ENCODE measurements at places on chromosomes 3 and 15.
A peak's percentile ranks its signal among the peaks of the same experiment; 100 is the strongest.

GRCh38 chr3:50587806-50588758 lies 18.8 kb downstream of the HEMK1 start:
- no peak for DNase-seq

DNA sequence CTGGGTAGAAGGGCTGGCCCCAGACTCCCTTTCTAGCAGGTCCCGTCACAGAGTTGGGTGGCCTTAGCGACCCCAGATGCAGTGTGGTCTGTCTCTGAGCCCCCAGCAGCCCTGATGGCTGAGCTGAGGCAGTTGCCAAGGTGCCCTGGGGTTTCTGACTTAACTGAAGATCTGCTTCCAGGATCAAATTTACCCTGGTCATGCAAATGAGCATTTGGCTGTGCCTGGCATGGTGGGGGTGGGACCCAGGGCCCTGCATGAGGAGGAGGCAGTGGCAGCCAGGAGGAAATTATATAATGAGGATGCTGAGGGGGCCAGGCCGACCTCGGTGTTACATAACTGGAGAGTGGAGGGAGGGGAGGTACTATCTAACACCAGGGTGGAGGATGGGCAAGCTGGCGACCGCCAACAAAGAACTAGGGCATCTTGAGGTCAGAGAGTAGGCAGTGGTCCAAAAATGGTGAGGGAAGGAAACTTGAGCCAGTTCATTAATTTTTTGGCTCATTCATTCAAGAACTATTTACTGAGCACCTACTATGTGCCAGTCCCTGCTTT lies 16.4 kb downstream of the PLEKHO2 start:
- no peak for DNase-seq

DNA sequence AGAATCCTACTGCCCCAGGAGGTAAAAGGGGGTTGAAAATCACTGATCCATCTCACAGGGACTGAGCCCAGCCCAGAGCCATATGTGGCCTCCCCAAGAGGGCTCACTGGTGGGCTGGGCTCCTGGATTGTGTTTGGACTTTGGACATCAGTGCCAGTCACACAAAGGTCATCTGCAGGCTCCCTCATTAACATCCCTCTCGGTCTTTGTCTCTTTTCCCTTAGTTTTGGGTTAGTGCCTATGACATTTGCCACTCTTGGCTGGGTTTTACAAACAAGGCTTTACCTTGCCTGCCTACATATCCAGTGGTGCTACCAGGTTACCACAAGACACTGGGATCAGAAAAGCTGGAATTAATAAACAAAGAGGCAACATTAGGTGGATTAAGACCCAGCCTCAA lies 27.9 kb downstream of the IFT122 start:
- DNase-seq: no peak

DNA sequence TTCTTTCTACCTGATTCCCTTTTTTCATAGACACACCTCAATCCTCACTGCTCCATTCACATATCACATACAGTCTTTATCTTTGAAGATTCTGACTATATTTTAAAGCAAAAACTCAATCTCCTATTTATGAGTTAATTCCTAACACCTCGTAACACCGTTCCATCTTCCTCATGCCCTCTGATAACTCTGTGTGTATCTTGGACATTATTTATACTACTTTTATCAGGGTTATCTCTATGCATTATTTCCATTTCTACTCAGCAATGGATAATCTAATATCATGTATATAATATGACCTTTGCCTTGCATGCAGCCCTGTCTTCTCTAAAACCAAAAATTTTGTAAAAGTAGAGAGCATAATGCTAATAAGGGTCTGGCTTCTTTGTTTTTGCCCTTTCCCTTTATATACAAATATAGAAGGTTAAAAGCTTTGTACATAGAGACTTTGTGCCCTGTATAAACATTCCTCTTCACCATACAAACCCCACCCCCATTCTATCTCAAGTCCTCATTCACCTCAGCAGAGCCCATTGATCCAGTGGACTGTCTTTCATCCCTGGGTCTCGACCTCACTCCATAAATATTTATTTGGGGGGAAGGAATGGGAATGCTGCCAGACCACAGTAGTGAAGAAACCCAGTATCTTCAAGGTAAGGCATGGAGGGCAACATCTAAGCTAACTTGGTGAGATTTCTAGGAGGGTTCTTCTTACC lies 21.8 kb downstream of the TRIM42 start:
- no peak for DNase-seq

GRCh38 chr3:73351423-73352071 lies 273.2 kb downstream of the PDZRN3 start:
- peak; percentile 48 for DNase-seq

DNA sequence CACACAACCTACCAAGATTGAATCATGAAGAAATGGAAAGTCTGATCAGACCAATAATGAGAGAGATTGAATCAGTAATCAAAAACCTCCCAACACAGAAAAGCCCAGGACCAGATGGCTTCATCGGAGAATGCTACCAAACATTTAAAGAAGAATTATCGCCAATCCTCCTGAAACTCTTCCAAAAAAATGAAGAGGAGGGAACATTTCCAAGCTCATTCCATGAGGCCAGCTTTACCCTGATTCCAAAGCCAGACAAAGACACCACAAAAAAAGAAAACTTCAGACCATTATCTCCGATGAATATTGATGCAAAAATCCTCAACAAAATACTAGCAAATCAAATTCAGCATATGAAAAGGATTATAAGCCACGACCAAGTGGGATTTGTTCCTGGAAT lies 94.1 kb downstream of the SENP2 start:
- DNase-seq: peak; percentile 68

- peak; percentile 87 for DNase-seq
Measured at GRCh38 chr3:188507244-188507720, 353.3 kb downstream of the LPP start.

DNA sequence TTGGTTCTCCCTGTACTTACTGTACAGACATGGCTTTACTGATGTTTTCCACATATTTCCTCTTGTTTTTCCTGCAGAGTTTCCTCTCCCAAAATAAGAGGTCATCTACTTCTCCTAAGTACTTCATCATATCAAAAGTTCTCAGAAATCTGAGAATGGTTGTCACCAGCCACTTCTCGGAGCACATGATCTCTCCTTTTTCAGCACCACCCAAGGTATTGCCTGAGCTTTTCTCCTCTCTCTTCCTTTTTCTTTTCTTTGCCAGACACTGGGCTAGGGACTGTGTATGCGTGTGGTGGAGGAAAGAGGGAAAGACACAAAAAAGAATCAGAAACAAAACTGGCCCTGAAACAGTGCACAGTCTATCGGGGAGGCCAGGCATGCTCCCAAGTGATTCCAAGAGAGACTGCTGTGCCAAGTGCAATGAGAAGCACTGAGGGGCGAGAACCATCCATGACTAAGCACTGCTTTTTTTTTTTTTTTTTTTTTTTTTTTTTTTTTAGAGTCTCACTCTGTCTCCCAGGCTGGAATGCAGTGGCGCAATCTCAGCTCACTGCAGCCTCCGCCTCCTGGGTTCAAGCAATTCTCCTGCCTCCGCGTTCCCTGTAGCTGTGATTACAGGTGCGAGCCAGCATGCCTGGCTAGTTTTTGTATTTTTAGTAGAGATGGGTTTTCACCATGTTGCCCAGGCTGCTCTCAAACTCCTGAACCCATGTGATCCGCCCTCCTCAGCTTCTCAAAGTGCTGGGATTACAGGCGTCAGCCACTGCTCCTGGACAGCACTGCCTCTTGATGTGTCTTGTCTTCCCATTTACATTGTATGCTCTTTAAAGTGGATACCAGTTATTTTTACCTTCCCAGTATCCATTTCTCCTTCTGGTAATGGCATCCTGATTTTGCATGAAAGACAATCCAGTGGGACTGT lies 194.0 kb upstream of the FEZF2 start:
- DNase-seq: peak; percentile 97

- no peak for DNase-seq
Measured at GRCh38 chr3:66803206-66803605, 194.9 kb upstream of the KBTBD8 start.

GRCh38 chr3:84943379-84943778 lies 15.4 kb upstream of the CADM2 start:
- no peak for DNase-seq

- no peak for DNase-seq
Measured at GRCh38 chr15:87761736-87762509, 494.6 kb downstream of the NTRK3 start.

DNA sequence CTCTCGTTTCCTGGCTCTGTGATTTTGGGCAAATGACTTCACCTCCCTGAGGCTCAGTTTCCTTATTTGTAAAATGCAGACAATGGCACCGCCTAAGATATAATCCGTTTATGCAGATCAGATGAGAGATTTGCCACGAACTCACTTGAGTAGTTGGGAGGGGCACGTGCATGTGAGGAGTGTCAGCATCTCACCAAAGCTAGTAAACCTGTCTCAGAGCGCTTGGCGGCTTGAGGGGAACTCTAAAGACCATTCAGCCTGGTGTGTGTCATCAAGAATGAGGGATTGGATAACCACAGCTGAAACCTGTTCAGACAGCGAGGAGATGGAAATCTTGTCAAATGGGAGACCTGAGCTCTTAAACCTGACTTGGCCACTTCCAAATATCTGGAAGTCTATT lies 48.7 kb downstream of the BDH1 start:
- DNase-seq: no peak

DNA sequence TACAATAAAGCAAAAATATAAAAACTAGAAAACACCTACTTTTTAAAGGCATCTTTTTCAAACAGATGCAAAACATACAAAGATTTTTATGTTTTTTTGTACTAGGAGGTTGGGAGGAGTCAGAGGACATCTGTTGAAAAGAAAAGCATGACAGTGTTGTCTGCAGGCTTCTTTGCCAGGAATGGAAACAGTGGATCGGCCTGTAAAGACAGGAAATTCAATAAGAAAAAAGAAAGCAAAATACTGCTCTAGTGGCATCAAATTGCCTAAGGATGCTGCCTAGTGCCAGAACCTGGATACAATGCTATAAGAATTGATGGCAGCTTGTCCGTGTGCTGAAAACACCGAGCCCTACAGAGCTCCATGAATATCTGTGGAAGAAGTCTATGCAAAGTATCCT lies 69.9 kb downstream of the TBC1D5 start:
- DNase-seq: peak; percentile 16

GRCh38 chr3:36606871-36607765 lies 157.2 kb downstream of the DCLK3 start:
- peak; percentile 90 for DNase-seq

DNA sequence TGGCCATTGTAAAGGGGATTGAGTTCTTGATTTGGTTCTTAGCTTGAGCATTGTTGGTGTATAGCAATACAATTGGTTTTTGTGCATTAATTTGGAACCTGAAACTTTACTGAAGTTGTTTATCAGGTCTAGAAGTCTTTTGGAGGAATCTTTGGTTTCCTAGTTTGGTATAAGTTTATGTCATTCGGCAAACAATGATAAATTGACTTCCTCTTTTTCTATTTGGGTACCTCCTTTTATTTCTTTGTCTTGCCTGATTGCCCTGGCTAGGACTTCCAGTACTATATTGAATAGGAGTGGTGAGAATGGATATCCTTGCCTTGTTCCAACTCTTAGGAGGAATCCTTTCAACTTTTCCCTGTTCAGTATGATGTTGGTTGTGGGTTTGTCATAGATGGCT lies 32.1 kb downstream of the SPESP1 start:
- no peak for DNase-seq

DNA sequence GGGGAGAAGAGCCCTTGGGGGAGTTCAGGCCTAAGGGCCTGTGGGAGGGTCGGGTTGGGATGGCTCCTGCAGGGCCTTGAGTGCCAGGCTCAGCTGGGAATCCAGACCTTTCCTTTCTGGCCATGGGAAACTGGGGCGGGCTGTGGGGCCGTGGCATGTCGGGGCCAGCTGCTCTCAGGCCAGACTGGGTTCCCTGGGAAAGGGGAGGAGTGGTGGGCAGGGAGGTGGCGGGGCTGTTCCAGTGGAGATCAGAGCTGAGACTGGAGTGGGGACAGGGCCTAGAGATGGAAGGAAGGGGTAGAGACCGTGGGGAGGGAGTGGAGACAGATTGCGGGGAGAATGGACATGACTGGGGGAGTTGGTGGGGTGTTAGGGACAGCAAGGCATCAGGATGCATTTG lies 20.3 kb downstream of the FBLN2 start:
- DNase-seq: no peak

- no peak for DNase-seq
Measured at GRCh38 chr3:150738688-150739087, 24.3 kb downstream of the SIAH2 start.

DNA sequence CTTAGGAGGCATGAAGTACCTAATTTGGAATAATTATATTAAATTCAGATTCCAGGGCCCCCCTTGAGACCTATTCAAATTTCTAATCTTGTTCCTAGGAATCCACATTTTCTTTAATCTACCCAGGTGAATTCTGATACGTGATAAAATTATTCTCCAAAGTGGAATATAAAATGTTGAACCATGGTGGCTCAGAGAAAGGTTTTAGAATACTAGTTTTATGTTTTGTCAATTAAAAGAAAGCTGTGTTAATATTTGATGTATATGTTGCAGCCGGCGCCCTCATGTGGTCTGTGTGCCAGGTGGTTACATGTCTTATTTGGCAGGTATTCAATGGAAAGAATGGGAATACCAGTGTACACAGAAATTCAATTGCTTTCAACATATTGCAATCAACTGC lies 321.8 kb downstream of the FEZF2 start:
- DNase-seq: peak; percentile 39

DNA sequence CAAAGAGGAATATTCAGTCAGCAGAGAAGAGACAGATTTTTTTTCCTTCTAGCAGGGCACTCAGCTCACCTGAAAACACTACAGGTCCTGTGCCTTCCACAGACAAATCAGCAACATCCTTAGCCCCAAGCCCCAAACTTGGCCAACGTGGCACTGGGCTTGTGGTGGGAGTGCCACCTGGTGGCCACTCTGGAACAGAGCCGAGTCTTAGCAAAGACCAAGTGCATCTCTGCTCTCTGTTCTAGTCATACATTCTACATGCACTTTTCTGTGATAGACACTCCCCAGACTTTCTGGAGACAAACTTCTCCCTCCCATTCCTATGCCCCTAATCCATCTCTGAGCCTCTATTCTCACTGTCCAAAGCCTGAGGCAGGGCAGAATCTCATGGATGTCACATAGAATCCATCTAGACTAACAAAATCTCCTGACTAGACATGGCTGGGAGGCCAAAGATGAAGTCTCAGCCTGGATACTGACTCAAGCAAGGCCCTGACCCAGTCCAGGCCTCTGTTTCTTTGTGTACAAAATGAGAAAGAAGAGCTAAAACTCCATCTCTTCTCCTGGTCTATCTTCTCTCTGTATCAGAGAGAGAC lies 5.1 kb upstream of the SEMA7A start:
- DNase-seq: peak; percentile 82

Data from fibroblast of the aortic adventitia (primary cell).